NCI-H1092 treated with DMSO at 0.1 percent for 48 hours (cell line): ENCODE measurements at places on chromosomes 16 and 17.
A peak's percentile ranks its signal among the peaks of the same experiment; 100 is the strongest.

- no peak for DNase-seq
Measured at GRCh38 chr16:85515830-85516397, 97.2 kb upstream of the GSE1 start.

DNA sequence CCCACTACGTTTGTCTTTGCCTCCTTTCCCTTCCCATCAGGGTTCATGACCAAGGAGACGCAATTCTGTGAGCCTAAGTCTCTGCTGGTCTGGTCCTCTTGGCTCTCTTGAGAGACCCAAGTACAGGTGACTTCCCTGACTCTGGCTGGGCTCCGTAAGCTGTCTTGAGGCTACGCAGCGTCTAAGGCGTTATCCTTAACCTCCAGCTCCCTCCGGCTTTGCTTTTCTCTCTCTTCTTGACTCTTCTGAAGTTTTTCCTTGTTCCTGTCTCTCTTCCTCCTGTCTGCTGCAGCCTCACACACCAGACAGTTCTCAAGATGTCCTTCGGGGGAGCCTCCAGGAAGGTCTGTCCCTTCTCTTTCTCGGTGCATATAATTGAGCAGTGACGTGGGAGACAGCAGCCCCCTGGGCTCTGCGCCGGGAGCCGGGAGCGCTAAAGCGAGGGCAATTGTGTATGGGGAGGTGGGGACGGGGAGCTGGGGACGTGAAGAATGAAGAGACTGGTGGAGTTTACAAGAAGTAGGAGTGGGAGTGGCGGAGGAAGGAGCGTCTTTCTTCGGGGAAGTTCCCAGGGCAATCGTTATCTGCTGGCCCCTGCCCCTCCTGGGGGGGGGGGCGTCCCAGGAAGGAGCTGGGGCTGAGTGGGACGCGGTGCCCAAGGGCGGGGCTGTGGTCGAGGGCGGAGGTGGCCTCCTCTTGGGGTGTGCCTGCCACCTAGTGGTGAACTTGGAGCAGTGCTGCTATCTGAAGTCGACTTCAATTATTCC is 6.9 kb upstream of the PIRT start:
- DNase-seq = peak; percentile 30

DNA sequence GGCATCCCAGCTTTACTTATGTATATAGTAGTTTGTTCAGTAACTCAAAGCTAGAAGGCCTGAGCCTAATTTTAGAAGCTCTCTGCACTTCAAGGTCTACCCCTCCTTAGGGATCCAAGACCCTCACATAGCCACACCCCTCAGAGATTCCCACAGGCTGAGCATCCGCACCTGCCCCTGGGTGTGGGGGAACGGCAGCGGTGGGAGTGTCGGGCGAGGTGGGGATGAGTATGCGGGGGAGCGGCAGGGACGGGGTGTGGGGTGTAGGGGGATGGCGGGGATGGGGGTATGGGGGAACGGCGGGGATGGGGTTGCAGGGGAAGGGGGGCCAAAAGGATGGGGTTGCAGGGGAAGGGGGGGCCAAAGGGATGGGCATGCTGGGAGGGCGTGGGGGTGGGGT is 24.9 kb upstream of the BEAN1 start:
- no peak for DNase-seq

DNA sequence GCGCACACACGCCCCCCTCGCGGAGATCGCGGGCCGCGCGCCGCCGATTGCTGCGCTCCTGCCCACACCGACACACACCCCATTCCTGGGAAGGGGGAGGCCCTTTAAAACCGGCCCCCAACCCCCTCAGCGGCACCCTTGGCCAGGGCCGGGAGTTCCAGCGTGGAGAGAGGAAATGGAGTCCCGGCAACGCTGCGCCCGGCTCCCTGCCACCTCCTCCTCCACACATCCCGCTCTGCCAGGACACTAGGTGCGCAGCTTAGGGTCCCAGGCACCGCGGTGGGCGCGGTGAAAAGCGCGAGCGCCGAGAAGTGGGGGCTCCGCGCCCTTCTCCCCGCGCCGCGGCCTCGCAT is 397 bp downstream of the CDC42EP4 start:
- DNase-seq = peak; percentile 44

DNA sequence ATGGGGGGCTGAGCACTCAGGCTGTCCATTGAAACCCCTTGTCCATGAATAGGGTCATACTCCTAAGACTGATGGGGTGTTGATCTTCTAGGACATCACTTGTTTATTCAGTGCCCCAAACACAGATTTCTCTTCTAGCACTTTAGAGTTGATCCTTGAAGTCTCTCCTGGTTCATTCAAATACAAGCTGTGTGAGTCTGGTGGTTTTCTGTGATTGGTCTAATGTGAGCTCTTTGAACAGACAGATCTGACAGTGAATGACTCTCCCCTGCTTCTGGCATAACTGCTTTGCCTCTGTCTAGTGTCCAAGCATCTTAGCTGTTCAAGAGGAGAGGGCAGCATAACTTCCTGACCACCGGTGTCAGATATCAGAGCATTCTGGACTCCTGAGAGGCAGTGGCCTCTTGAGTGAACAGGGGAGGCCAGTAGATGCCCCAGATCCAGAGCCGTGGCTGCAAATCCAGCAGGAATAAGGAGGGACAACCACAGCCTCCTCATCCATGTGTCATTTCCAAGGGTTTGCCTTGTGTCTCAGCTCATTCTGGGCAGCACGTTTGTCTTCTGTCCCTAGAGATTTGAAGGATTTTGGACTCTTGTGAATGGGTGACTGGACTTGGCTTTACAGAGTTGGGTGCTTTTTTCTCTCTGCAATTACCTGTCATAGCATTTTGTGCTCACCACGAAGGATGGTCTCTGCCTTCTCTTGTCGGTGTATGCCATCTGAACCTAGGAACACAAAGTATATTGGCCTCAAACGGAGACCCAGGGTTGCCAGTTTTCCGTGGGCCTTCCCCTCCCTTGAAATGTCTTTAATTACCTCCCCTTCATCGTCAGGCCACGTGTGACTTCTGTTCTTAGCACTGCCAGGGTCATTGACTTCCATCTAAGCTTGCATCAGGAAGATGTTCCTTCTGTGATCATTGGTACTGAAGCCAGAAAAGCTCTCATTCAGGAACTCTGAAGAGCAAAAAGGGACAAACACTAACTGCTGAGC is 13.9 kb upstream of the CLEC18C start:
- DNase-seq = no peak

DNA sequence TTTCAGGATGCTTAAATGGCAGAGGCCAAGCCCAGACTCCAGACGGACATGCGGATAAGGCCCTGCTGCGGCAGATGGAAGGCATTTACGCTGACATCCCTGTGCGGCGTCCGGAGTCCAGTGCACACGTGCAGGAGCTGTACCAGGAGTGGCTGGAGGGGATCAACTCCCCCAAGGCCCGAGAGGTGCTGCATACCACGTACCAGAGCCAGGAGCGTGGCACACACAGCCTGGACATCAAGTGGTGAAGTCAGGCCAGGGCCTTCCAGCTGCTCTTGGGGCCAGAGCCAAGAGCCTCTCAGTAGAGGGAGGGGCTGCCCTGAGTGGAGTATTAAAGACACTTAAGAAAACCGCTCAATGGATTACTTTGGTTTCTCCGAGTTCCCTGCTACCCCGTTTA is 29.4 kb downstream of the NARF start:
- no peak for DNase-seq

DNA sequence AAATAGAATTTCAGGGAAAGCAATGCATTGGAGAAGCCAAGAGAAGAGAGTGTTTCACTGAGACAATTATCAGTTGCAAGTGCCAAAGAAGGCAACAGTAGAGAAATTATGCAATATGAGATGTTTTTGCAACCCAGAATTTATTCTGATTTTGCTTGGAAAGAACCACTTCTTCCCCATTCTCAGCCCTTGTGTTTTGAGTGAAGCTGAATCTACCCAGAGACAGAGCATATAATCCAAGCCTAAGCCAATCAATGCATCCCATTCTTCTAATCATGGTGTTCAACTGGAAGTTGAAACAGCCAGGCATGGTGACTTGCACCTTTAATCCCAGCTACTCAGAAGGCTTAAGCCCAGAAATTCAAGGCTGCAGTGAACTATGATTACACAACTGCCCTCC is 6.9 kb upstream of the SCNN1G start:
- DNase-seq = no peak

GRCh38 chr17:40018211-40019121 is 3.2 kb downstream of the CSF3 start:
- peak; percentile 18 for DNase-seq

- no peak for DNase-seq
Measured at GRCh38 chr16:61323456-61323855, 712.8 kb downstream of the CDH8 start.

GRCh38 chr16:79717333-79718137 is 117.0 kb upstream of the MAF start:
- no peak for DNase-seq

DNA sequence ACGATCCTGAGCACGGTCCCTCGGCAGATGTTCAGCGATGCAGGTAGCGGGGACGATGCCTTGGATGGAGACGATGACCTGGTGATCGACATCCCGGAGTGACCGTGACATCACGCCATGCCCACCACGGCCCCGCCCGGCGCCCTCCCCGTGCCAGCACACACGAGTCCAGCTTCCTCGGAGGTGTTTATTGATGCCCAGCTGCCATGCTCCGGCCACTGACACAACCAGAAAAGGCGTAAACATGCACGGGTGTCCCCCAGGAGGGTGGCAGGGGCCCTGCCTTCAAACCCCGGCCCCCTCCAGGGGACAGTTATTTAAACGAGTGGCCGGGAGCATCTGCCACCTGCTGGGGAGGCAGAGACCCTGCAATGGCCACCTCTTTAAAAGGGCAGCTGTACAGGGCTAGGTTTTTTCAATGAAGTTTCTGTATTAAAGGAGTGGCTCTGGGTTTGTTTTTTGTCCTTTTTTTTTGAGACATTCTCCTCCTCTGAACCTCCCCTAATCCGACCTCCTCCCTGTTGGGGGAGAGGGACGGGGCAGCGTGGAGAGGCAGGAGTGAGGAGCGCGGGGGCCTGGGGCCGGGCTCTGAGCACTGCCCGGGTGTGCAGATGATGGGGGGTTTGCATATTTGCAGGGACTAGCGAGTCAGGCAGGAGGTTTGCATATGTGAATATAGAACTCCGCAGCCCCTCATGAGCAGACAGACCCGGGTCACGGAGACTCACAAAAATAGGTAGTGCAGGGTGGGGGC is 5.3 kb downstream of the DOC2A start:
- peak; percentile 23 for DNase-seq

DNA sequence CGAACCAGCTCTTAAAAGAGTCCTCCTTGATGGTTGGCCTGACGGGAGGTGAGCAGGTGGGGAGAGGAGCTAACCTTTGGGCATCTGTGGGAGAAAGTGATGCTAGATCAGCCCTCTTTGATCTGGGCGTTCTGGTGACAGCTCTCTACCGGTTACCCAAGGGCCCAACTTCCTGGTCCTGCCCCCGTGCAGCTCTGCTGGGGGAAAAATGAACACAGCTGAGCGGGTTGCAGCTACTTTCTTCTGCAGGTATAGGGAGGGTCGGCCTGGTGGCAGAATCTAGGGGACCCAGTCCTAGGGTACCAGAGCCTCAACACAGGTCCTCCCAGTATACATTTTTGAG is 2.9 kb downstream of the SHISA9 start:
- no peak for DNase-seq

DNA sequence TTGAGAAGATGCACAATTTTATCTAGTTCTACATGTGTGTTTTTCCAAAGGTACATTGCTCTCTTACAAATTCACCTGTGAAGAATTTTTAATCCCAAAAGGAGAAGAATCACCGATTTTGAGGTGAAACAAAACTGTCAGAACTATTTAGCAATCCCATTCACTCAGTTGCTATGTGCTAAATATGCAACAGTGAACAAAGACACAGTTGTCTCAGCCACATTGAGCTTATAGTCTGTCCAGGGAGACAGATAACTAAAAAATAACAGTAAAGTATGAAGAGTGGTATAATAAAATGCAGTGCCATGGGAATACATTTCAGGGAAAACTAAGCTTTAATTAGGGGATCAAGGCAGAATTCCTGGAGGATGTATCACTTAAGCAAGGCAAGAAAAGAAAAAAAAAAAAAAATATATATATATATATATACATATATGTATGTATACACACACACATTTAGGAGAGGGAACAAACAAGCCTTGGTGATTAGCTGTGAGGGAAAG is 110.4 kb downstream of the SPAG9 start:
- no peak for DNase-seq

- DNase-seq = no peak
Measured at GRCh38 chr16:89525146-89525913, 17.1 kb downstream of the SPG7 start.

- DNase-seq = no peak
Measured at GRCh38 chr17:10821054-10821453, 16.8 kb downstream of the PIRT start.

DNA sequence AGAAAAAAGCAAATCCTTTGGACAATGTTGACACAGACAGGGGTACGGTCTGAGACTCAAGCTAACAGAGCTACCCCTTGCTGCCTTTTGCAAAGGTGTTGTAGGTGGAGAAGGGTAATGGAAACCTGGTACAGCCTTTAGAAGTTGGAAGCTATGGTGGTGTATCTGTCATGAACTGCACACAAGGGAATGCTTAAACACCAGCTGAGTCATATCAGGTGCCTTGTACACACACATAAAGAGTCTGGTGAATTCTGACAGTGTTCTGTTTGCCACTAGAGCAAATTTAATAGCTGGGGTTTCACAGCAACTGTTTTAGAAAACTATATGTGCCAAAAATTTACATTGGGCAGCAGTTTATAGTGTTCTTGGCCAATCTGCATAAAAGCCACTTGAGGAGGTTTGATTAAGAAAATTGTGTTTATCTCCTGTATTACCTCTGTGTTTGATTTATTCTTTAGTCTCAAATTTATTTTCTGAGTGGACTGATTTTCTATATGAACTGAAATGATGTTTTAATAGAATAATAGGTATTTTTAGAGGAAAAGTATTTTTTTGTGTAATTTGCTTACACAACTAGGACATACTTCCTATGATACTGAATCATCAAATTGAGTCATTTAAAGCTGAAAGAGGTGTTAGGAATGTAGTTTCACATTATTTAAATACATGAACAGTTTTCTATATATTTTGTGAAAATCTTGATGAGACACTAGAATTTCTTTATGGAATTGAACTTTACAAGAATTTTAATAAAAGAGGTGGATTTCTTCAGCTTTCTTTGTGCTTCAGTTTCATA is 136.9 kb downstream of the MAP2K6 start:
- DNase-seq = no peak
